ENCODE measurements at places on chromosomes 1 and 21.

DNA sequence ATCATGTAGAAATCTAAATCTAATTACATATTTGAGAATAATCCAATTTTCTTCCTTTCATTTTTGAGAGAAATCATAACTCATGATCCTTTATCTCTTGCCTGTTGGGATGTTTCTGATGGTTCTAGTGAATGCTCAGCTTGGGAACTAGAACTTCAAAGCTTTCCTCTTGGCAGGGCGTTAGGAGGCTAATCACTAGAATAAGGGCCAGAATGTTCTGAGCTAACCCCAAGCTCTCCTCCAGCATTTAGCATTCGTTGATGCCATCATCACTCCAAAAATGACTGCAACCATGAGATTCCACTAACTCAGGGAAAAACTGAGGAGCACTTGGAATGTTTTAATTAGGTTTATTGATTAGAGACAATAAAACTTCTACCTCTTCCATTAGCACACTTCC lies 93.9 kb upstream of the DPT start:
- no peak for DNase-seq

DNA sequence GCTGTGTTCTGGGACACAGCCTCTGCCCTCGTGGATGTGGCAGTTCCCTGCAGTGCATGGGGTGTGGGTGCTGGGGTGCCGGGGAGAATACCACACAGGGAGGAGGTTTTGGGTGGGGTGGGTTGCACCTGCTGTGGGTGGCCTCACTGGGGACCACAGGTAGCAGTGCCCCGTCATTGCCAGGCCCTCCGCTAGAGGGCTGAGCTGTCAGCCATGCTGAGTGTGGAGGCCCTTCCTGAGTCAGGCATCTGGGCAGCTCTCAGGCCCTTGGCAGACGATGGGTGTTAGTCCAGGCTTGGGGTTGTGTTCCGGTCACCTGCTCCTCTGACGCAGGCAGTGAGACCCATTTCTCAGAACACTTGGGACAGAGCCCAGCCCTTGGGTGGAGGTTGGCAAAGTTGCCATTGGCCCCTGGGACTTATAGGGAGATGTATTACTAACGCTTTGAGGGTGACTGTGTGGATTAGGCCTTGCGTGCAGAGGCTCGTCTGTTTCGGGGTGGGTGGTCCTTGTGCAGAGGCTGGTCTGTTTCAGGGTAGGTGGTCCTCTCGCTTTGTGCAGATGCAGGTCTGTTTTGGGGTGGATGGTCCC lies 23.9 kb downstream of the PCNT start:
- DNase-seq, result no peak

DNA sequence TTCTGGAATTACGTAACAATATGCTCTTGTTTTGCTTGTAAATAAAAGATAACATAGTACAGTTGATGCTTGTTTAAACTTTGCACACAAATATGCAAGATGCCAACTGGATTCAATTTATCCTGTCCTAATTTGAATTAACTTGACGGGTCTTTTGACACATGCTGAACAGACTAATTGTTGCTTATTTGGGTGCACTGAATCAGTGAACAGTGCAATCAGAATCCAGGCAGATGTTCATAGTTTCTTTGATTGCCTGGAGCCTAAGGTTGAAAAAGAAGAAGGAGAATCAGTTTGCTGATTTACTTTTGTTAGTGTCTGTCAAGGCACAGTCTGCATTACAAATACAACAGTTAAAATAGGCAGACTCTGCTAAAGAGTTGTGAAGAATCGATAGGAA lies 307.9 kb downstream of the COL11A1 start:
- no peak for DNase-seq

DNA sequence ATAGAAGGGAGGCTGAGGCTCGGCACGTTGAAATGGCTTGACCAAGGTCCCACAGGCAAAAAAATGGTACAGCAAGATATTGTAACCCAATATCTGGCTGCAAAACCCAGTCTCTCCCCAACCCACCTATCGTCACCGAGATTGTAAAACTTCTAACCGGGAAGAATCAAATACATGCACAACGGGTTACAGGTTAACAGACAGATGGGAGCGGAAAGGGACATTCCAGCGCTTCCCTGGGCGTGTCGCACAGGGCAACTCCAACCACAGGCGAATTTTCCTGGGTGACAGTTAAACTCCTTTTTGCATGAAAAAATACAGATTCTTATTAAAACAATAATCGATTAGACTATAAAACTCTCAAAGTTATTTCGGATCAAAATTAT lies 31.8 kb upstream of the JUN start:
- DNase-seq, result no peak

- no peak for DNase-seq
Measured at GRCh38 chr21:41497008-41497407, 10.9 kb downstream of the TMPRSS2 start.

GRCh38 chr1:197546989-197547388 lies 228.3 kb downstream of the DENND1B start:
- DNase-seq, result no peak

GRCh38 chr1:178039891-178040290 lies 54.0 kb upstream of the RASAL2 start:
- no peak for DNase-seq

DNA sequence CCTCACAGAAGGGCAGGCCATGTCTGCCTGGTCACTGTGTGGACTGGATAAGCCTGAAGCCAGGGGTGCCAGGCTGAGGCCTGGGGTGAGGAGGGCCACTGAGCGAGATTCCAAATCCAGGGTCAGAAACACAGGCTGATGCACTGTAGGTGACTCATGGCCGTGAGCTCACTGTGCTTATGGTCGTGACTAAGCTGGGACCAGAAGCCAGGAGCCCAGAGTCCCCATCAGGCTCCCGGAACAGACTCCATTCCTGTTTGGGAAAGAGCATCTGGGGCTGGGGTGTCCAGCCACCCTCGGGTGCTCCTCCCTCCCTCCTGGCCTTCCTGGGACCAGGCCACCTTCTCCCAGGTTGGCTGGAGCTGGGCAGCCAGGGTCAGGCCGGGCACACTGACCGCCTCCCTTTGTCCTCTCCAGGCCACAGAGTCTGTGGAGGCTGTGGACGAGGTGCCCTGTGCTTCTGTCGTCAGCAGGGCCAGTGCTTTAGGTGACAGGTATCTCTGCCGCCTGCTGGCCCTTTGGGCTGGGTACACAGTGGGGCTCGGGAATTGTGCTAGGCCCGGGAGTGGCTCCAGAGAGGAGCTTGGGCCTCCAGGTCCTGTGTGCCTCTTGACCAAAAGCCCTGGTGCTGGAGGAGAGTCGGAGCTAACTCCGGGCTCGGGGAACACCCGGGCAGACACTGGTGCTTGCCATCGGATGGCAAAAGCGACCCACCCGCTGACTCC lies 36.7 kb downstream of the AJAP1 start:
- DNase-seq, result no peak

DNA sequence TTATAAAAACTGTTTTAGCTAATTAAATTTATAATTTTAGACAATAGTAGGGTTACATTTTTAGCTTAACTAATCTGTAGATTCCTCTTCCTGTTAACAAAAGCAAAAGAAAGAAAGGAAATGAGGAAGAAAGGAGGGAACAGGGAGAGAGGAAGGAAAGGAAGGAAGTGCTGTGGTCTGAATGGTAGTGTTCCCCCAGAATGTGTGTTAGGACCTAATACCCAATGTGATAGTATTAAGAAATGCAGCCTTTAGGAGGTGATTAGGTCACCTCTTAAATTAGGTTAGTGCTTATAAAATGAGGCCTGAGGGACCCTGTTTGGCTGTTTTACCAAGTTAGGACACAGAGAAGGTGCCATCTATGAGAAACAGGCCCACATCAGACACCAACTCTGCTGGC lies 136.9 kb upstream of the SAMSN1 start:
- no peak for DNase-seq

DNA sequence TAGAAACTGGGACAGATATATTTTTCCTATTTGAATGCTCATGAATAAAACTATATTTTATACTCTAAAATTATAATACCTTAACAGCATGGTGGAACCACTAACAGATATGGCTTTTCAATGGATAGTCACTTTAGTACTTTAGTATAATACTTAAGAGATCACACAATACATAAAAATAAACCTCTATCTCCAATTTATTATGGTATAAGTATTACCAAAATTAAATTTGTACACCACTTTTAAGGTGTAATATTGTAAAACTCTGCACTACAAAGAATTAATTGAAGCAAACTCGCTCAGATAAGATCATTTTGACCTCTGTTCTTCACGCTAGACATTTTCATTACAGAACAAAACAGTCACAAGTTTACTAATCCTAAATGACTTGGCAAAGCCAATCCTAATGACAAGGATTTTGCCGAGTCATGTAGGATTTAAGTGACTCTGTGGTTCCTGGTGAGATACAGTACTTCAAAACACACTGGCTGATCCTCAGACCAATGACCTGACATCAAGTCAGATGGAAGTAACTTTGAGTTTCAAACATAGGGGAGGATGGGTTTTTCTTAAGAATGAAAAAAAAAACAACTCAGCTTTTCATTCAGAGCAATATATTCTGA lies 200.6 kb downstream of the SMYD3 start:
- no peak for DNase-seq

DNA sequence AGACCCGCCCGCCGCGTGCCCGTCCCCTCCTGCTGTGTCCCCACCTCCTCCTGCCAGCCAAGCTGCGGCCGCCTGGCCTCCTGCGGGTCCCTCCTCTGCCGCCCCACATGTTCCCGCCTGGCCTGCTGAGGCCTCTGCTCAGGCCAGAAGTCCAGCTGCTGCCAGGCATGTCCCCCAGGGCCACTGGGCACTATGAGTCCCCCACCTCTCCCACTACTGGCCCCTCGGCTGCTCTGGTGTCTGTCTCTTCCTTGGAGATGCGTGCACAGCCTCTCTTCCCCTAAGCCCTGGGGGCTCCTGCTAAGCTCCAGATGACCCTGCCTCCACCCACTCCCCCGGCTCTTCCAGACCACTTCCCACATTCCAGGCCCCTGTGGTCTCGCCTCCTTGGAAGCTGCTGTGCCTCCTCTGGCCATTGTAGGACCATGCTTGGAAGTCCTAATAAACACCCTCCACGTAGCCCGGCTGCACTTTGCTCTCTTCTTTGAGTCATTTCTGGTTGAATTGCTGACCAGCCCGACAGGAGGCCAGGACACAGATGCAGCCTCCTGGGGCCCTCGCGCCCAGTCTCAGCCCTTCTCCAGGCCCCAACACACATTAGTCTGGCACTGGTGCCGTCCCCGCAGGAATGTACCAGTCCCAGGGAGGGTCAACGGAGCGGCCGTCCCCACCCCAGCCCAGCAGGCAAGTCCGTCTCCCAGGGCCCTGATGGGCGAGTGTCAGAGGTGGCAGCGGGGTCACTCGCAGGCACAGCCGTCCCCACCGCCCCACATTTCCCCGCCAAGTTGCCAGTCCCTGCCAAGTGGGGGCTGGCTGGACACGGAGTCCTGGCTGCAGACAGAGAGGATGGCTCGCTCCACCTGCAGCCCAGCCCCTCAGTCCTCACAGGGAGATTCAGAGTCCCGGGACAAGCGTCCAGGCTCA lies 1.1 kb downstream of the KRTAP10-12 start:
- no peak for DNase-seq

DNA sequence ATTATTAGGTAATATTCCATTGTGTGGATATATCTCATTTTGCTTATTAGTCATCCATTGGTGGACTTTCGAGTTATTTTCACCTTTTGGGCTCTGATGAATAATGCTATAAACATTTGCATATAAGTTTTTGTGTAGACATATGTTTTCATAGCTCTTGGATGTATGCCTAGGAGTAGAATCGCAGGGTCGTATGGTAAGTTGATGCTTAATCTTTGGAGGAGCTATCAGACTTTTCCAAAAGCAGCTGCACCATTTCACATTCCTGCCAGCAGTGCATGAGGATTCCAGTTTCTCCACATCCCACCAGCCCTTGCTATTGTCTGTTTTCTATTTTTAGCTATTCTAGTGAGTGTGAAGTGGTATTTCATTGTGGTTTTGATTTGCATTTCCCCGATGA lies 120.3 kb upstream of the TMEM51 start:
- DNase-seq, result no peak

- no peak for DNase-seq
Measured at GRCh38 chr1:183090391-183091006, 67.3 kb downstream of the LAMC1 start.

DNA sequence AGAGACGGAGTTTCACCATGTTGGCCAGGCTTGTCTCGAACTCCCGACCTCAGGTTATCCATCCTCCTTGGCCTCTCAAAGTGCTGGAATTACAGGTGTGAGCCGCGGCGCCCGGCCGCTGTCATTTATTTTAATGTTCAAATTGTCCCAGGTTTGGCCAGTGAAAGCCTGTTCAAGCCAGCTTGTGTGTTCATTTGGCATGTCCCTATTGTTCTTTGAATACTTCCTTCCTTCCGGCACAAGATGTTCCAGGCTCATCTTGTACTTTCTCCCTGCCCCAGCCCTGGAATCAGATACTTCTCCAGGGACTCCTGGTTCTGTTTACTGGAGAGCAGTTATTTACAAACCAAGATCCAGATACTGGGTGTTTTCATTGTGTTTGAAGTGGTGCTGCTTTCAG lies 37.0 kb downstream of the ZBTB8B start:
- DNase-seq, result no peak

- DNase-seq, result no peak
Measured at GRCh38 chr1:186474208-186474607, 13.3 kb upstream of the PDC start.

DNA sequence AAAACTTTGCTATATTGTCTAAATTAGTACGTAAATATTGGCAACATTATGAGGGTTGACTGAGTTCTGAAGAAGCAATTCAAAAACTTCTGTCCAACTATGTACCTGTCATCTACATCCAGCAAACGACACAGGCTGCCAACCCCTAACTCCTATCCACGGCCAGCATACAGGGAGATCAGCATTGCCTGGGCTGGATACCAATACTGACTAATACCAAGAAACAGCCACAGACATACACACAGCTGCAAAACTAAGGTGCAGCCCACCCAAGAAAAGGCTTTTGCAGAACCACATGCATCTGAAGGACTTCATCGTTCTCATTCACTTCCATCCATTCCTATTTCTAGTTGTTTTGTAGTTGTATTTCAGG lies 2.0 kb downstream of the KIAA0319L start:
- DNase-seq, result no peak

GRCh38 chr1:94258873-94259331 lies 21.5 kb upstream of the ARHGAP29 start:
- no peak for DNase-seq

DNA sequence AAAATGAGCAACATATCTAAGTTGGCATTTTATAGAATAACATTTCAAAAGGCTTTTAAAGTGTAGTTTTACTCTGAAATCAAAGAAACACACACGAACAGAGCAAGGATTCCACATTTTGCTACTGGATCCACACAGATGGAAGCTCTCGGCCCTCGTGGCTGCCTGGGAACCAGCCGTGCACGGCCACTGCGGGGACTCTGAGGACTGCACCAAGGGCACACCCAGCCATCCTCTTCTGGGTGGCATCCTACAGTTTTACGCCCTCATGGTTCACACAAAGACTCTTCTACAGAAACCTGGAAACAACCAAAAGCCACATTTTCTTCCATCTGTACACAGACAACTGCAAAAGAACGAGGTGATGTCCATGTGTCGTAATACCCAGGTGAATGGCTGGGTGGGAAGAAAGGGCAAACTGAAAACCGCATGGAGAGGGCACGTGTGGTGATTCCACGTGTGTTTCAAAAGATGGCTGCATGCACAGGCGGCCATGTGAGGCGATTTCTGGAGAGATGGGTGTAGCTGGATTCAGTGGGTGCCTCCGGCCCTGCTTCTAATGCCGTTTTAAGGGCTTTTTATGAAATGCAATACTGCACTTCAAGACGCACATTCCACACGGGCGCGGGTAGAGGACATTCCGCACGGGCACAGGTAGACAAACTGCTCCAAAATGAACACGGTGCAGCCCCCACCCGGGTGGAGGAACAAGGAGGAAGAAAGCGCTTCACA lies 8.1 kb downstream of the POFUT2 start:
- DNase-seq, result no peak
